ENCODE measurements at places on chromosomes 6 and 20.

DNA sequence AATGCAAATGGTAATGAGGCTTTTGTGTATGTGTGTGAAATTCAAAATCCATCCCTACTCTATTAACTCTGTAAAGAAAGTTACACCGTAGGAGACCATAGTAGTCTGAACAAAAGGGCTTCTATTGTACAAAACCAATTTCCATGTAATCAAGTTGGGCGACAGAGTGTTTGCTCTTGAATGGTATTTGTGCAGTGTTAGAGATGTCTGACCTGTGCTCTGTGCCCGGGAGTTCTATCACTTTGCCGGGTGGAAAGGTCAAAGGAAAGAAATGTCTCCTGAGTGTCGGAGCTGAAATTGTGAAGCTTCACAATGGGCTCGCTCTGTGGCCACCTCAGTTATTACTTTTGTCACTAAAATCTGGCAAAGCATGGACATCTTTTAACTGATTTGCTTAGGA, 312.0 kb downstream of the SAMD5 start:
- DNase-seq, result no peak

GRCh38 chr6:8047541-8048292, 16.5 kb downstream of the BLOC1S5 start:
- DNase-seq, result no peak

DNA sequence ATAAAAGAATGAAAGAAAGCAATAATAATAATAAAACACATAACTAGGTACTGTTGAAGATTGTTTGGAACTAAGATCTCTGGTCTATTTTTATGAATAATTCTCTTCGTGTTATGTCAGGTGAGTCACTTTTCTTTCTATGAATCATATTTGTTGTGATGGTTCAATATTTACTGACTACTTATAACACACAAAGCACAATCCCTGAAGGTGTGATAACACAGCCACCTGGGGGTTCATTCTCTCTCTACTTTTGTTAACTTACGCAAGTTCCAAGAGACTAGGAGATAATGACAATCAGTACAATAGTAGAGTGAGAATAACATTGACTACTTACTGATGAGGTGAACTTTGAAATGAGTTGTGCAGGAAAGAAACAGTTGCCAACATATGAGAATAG, 149.9 kb downstream of the IBTK start:
- DNase-seq, result no peak

- no peak for DNase-seq
Observed at GRCh38 chr20:46572790-46573189, 22.3 kb upstream of the OCSTAMP start.

DNA sequence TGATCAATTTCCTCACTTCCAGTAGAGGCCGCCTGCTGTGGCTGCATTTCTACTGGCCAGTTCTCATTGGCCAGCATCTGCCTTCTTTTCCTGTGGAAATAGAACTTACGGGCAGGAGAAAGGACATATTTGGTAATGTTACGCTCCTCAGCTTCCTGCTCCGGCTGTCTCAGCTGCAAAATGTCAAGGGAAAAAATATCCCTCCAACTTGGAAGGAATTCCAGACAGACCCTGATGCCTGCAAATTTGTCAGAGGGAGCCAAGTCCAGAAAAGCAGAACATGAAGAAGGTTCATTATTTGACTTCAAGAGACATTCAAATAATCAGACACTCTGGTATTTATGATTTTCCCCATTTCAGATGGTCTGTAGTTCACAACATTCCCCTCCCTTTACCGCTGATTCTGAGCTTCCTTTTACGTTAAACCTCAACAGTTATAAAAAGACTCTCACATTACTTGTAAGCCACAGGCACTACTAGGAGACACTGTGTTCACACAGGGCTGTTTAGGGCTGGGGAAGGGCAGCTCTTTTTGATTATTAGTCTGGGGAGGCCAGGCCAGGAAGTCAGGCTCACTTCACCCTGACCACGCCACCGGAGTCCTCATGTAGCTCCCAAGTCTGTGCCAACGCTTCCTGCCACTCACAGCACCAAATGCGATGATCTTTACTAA, 179.6 kb upstream of the CCN2 start:
- DNase-seq, result no peak

GRCh38 chr20:51042064-51042463, 19.2 kb upstream of the KCNG1 start:
- no peak for DNase-seq

GRCh38 chr20:12241065-12241464, 323.4 kb downstream of the BTBD3 start:
- no peak for DNase-seq

DNA sequence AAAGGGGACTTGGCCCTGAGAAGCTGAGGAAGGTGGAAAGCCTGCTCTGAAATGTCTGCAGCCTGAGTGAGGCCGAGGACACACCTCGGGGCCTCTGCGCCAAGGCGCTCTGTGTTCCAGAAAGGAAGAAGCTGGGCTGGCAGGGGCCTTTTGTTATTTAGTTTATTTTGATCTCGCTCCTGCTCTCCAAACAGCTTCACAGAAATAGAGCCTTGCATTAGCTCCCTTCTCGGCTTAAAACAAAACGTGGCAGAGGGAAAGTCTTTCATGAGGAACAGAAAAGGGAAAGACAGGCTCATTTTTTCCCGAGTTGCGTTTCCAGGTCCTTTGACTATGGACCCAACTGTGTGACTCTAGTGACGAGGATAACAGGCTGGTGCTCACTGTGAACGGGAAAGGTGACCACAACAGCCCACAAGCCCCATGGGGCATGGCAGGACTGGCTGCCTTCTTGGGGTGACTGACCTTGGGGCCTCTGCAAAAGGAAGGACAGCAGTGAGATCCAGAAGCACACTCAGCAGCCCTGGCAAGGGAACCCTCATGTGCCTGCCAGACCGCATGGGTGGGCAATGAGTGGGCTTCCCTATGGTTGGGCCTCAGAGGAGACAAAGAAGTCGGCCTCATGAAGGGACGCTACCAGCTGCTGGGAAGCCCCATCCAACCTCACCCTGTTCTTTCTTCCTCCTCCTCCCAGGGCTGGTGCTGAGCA, 18.7 kb downstream of the LEMD2 start:
- no peak for DNase-seq

- no peak for DNase-seq
Observed at GRCh38 chr6:20160541-20161283, 51.6 kb downstream of the MBOAT1 start.

DNA sequence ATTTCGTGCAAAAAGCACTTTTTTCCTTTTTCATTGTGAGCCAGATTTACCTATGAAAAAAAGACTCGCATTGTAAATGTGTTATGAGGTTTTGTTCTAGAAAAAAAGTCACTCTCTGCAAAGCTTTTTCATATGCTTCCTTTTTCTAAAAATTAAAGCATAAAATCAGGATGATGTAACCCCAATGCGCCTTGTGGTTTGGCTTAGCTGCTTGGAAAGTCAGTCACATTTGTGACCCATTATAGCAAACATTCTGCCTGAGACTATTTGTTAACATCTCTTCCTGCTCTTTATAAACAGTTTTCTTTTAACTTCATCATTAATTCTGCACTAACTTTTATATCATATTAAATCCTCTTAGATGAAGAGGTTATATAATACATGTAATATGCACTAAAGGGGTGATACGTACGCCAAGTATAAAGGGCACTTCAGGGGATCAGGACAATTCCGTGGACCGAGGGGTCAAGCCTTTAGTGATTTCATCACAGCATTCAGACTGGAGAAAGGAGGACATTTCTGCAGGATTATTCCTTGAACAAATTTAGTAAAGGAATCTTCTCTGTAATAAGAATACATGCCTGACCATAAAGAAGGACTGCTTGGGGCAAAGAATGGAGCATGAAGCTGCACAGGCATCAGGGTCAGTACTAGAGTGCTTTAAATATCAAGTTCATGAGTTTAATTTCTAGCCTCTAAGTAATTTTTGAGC, 48.1 kb upstream of the SMLR1 start:
- no peak for DNase-seq

DNA sequence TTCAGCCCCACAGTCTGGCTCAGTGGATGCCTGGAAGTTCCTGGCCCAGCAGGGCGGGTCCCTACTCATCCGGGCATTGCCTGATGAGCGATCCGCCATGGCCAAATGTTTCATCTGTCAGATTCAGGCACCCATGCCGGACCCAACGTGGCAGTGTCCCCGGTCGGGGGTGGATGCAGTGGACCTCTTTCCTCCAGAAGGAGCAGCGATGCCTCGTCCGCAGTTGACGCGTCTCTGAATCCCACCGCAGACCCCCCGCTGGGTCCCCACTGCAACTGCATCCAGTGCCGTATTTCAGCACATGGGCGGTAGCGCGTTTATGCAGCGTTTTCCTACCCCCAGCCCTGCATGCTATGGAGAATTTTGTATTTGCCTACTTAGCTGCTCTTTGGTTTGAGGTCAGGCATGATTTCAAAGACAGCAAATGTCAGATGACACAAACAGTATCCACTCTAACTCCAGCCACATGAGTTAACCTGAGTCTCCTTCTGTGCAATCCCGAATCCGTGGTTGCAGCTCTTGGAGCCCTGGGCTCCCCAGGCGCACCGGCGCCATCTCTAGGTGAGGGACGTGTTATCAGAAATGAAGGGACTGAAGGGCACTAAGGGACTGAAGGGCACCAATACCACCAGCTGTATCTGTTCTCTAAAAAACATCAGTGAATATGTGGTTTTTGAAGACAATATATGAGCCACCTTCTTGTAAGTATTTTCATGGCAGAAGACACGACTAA, 72.6 kb upstream of the THBS2 start:
- DNase-seq, result no peak

- DNase-seq, result no peak
Observed at GRCh38 chr6:158815379-158815724, 3.8 kb downstream of the EZR start.

- DNase-seq, result no peak
Observed at GRCh38 chr20:16537918-16538317, 35.3 kb downstream of the KIF16B start.

DNA sequence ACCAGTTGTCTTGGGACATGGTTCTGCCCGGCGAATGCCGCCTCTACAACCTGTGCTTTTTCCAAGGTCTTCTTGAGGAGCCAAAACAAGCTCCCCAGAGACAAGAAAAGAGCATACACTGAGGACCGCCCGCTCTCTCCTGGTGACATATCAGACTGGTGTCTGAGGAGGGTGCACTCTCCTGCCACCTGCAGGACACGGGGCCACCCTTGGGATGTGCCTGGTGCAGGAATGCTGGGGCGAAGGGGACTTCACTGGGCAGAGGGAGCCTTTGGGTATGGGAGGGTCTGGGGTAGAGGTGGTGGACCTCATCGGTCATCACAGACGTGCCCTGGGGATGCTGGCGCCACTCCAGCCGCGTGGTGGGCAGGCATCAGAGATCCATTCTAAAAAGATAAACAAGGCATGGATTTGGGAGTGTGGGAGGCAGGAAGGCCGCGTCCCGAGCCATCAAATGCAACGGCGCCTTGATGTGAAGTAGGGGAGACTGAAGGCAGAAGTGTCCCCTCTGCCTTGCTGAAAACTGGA, 163.3 kb downstream of the CD83 start:
- no peak for DNase-seq

GRCh38 chr6:43389730-43390295, 20.4 kb upstream of the ZNF318 start:
- no peak for DNase-seq

- no peak for DNase-seq
Observed at GRCh38 chr20:34074101-34074760, 37.8 kb downstream of the EIF2S2 start.

GRCh38 chr6:112389361-112389760, 42.2 kb downstream of the RFPL4B start:
- no peak for DNase-seq

DNA sequence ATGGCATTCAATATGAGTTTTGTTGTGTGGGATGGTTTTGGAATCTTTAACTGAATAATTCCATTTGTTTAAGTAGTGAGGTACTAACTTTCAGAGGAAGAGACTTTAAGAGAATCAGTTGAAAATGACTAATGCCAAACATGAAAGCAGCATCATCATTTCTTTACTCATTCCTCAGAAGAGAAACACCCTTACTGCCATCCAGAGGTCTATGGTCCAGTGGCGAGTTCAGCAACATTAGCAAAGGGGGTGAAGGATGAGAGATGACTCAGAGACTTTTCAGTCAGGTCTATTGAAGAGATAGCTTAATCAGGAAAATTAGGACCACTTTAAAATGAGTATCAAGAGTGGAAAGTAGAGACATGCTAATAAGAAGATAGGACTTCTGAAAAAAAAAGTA, 118.8 kb downstream of the COL19A1 start:
- DNase-seq, result no peak

GRCh38 chr20:31922588-31922987, 29.3 kb downstream of the PDRG1 start:
- no peak for DNase-seq

GRCh38 chr6:115570331-115570730, 490.4 kb downstream of the FRK start:
- no peak for DNase-seq

GRCh38 chr6:52815167-52816092, 11.8 kb upstream of the GSTA1 start:
- DNase-seq, result no peak

DNA sequence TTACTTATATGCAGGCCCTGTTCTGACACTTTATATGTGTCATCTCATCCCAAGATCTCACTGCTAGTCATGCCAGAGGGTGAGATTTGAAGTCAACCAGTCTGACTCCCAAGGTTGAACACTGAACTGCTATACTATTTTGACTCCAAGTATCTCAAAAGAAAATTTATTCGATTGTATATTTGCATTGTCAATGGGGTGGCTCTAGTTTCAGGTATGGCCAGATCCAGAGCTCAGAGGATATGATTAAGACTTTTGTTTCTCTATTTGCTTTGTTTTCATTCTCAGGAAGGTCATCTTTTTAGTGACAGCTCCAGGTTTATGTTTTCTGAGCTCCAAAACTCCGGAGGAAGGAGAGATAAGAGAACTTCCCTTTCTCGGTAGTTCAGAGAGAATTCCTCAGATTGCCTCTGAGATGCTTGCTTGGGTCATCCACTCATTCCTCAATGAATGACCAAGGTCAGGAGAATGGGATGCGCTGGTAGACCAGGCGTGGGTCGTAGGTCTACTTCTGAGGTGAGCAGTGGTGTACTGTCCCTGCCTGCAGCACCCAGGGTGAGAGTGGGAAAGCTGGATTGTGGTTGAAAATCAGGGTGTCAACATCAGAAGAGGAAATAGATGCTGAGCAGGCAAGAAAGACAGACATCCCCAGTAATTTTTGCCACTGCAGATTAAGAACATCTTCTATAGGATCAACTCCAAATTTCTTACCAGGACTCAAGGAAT, 99.3 kb downstream of the PFDN4 start:
- no peak for DNase-seq

DNA sequence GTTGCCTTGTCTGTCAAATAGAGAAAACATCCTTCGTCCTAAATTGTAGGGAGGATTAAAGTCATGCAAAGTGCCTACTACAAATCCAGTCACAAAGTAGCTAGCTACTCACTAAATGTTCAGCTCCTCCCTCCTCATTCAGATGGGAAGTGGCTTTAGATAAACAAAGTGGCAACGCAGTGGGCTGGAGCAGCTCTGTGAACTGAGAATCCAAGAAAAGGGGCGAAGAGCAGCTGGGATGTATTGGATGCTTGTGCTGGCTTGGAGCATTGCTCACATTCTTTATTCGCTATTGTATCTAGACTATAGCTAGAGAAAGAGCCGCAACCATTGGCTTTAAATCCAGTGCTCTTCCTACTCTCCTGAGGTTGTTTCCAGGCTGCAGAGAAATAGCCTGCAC, 10.3 kb downstream of the MOG start:
- no peak for DNase-seq
